Activated CD4-positive, alpha-beta memory T cell treated with anti-CD3 and anti-CD28 coated beads for 36 hours (primary cell): ENCODE measurements at places on chromosomes 5 and 9. TPM values are rescaled to one million over a fixed set of nuclear protein-coding genes. Genes with fewer than 3 reads are reported as not detected.
A peak's percentile ranks its signal among the peaks of the same experiment; 100 is the strongest.

The TMOD1 gene
- 2.5 TPM for total RNA-seq

The INSL4 gene
- not detected for total RNA-seq

GRCh38 chr9:35163413-35163812, 1.6 kb downstream of the UNC13B start:
- no peak for DNase-seq
- peaks cover 19% of the 10 kb centered on the region for H3K4me1 ChIP-seq
- no peak overlapping the region for H3K27ac ChIP-seq

GRCh38 chr5:149682532-149683075, 47.5 kb upstream of the PPARGC1B start:
- H3K36me3 ChIP-seq, result no peaks in the 10 kb centered on the region
- H3K27me3 ChIP-seq, result peaks cover 24% of the 10 kb centered on the region
- no peak overlapping the region for H3K27ac ChIP-seq
- no peaks in the 10 kb centered on the region for H3K4me1 ChIP-seq
- no peak overlapping the region for H3K4me3 ChIP-seq

- H3K27me3 ChIP-seq, result peaks cover 5% of the 10 kb centered on the region
- DNase-seq, result no peak
- H3K4me3 ChIP-seq, result no peak overlapping the region
- H3K27ac ChIP-seq, result no peak overlapping the region
- no peaks in the 10 kb centered on the region for H3K4me1 ChIP-seq
Observed at GRCh38 chr5:127834094-127834531, 130.9 kb downstream of the CCDC192 start.

- H3K27me3 ChIP-seq, result no peaks in the 10 kb centered on the region
- H3K4me3 ChIP-seq, result peak overlapping the region; percentile 34
- no peak for DNase-seq
- no peaks in the 10 kb centered on the region for H3K36me3 ChIP-seq
- peak overlapping the region; percentile 85 for H3K27ac ChIP-seq
Observed at GRCh38 chr5:142784401-142784955, 14.3 kb downstream of the ARHGAP26 start.

- no peaks in the 10 kb centered on the region for H3K36me3 ChIP-seq
- no peak overlapping the region for H3K4me3 ChIP-seq
- peaks cover 7% of the 10 kb centered on the region for H3K27me3 ChIP-seq
- H3K4me1 ChIP-seq, result no peaks in the 10 kb centered on the region
- DNase-seq, result no peak
Observed at GRCh38 chr9:105198865-105199264, 45.6 kb upstream of the SLC44A1 start.

The SLC36A3 gene
- not detected for total RNA-seq

DNA sequence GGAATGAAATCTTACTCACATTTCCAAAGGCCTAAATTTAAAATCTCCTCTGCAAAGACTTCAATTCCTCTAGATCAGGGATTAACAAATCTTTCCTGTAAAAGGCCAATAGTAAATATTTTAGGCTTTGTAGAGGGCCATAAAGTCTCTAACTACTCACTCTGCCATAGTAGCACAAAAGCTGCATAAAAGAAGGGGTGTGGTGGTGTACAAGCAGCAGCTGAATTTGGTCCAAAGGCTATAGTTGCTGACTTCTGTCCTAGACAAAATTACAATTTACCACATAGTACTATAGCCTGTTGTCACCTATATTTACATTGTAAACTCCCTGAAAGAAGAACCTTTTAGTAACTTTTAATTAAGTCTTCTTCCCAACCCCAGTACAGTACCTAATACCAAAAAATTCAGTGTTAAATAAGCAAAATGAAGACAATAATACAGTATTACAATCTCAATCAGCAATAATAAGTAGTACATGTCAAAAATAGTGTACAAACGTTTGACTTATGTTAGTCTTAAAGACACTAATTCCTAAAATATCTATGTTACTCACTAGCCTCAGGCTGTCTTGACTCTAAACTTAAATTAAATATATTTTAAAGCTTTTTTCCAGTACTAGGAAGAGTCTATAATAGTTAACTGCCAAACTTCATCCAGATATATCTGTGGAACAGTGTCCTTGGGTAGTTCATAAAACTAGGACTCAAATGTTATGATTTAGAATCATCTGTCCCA, 6.9 kb downstream of the CETN3 start:
- peaks cover 40% of the 10 kb centered on the region for H3K36me3 ChIP-seq
- DNase-seq, result no peak
- H3K4me1 ChIP-seq, result peaks cover 22% of the 10 kb centered on the region
- H3K27me3 ChIP-seq, result no peaks in the 10 kb centered on the region
- H3K4me3 ChIP-seq, result no peak overlapping the region

The SOHLH1 gene
- not detected for total RNA-seq

DNA sequence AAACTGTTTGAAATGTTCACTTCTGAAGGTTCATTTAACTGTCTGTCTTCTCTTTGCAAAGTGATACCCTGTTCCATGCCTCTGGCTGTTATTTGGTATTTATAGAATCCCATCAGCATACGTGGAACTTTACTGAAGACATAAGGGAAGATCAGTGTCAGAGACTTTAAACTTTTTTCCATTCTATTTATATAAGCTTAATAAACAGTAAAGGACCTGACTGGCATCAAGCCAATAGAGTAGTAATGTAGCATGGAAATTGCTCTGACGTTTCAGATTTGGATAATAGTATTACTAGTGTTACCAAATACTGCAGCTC, 94.9 kb upstream of the MINAR2 start:
- H3K4me3 ChIP-seq, result no peak overlapping the region
- H3K4me1 ChIP-seq, result no peaks in the 10 kb centered on the region
- H3K27me3 ChIP-seq, result peaks cover 3% of the 10 kb centered on the region
- H3K27ac ChIP-seq, result no peak overlapping the region

The CYSRT1 gene
- total RNA-seq, result 0.21 TPM

- DNase-seq, result no peak
- H3K36me3 ChIP-seq, result no peaks in the 10 kb centered on the region
- H3K27me3 ChIP-seq, result no peaks in the 10 kb centered on the region
- H3K4me1 ChIP-seq, result no peaks in the 10 kb centered on the region
- H3K4me3 ChIP-seq, result no peak overlapping the region
- no peak overlapping the region for H3K27ac ChIP-seq
Observed at GRCh38 chr9:81829195-81829882, 98.9 kb upstream of the SPATA31D4 start.

- H3K27ac ChIP-seq, result peak overlapping the region; percentile 96
- DNase-seq, result no peak
- peaks cover 92% of the 10 kb centered on the region for H3K4me1 ChIP-seq
- peaks cover 14% of the 10 kb centered on the region for H3K36me3 ChIP-seq
Observed at GRCh38 chr5:35832762-35833161, 23.9 kb upstream of the IL7R start.

The ANKRD18B gene
- total RNA-seq, result 1.5 TPM

DNA sequence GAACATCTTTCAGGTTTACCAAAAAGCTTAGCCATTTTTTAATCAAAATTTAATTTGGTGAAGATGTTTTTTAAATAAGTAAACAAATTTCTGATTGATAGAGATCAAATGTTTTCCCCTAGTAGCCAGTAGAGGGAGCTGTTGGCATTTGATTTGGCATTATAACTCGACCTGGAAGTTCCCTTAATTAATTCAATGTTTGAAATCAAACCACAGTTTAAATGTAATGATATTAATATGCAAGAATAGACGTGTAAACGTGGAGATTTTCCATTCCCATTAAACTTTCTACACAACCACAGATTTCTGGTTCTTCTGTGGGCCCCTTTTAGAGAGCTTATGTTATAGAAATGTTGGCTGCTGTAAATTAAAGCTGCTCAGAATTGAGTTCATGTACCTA, 148.1 kb upstream of the MPDZ start:
- no peaks in the 10 kb centered on the region for H3K4me1 ChIP-seq
- H3K27me3 ChIP-seq, result no peaks in the 10 kb centered on the region
- H3K27ac ChIP-seq, result no peak overlapping the region
- no peaks in the 10 kb centered on the region for H3K36me3 ChIP-seq
- DNase-seq, result no peak

- no peak for DNase-seq
- H3K27ac ChIP-seq, result no peak overlapping the region
- H3K4me3 ChIP-seq, result no peak overlapping the region
- H3K36me3 ChIP-seq, result peaks cover 35% of the 10 kb centered on the region
- H3K27me3 ChIP-seq, result no peaks in the 10 kb centered on the region
- H3K4me1 ChIP-seq, result no peaks in the 10 kb centered on the region
Observed at GRCh38 chr5:72276219-72276752, 43.8 kb downstream of the MRPS27 start.

GRCh38 chr9:37425298-37425752, 2.8 kb downstream of the GRHPR start:
- no peak overlapping the region for H3K4me3 ChIP-seq
- no peaks in the 10 kb centered on the region for H3K27me3 ChIP-seq
- peak overlapping the region; percentile 8 for H3K27ac ChIP-seq
- H3K4me1 ChIP-seq, result peaks cover 29% of the 10 kb centered on the region
- no peak for DNase-seq

DNA sequence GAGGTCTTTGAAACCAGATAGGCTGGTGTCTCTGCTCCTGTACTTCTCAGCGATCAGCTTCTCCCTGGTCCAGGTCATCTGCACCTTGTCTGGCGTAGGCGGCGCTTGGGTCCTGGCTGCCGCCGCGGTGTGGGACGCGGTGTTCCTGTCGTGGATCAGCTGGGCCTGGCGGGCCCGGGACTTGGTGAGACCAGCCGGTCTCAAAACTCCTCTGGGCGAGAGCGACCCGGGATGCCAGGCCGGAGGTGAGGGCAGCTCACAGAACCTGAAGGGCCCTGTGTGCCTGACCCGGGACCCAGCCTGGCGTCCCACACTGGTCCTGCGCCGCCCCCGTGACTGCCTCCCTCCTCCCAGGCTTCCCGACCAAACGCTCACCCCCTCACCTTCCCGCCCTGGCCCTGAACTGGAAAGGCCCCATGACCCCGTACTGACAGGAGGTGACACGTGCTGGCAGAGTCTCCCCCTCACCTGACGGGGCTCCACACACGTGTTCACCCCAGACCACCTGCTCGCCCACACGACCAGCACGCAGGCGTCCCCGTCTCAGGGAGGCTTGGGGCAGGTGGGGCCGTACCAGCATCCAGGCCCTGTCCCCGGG, 49.0 kb downstream of the NKD2 start:
- H3K4me1 ChIP-seq, result no peaks in the 10 kb centered on the region
- H3K36me3 ChIP-seq, result peaks cover 3% of the 10 kb centered on the region
- H3K27me3 ChIP-seq, result no peaks in the 10 kb centered on the region
- DNase-seq, result no peak
- no peak overlapping the region for H3K27ac ChIP-seq
- no peak overlapping the region for H3K4me3 ChIP-seq

- peaks cover 1% of the 10 kb centered on the region for H3K27me3 ChIP-seq
- H3K4me3 ChIP-seq, result no peak overlapping the region
- DNase-seq, result no peak
Observed at GRCh38 chr9:99411068-99411467, 189.0 kb downstream of the SEC61B start.

The FREM1 gene
- total RNA-seq, result not detected

The SUSD1 gene
- total RNA-seq, result 3.6 TPM

- H3K36me3 ChIP-seq, result peaks cover 10% of the 10 kb centered on the region
- H3K27ac ChIP-seq, result no peak overlapping the region
- peak overlapping the region; percentile 79 for H3K4me3 ChIP-seq
- peaks cover 24% of the 10 kb centered on the region for H3K4me1 ChIP-seq
Observed at GRCh38 chr5:473551-474192, 30.7 kb downstream of the EXOC3 start.
